Cerebellar nuclear complex (tissue), 1 donor: ENCODE measurements at places on chromosomes 16 and 17.

- no peak for DNase-seq
Observed at GRCh38 chr16:47780213-47780875, 319.2 kb downstream of the PHKB start.

DNA sequence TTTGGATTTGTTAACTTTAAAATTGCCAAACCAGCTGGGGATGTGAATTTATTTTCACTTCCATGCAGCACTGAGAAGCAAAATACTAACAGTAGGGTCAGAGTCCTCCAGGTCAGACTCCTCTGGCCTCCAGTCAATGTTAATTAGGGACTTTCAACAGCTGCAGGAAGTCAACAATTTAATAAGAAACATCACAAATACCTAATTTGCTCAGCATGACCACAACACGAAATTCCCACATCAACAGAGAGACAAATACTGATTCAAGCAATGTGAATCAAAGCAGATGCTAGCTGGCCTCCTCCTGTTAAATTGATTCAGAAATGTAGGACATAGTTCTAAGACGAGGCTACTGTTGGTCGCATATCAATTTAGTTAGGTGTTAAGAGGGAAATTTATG, 111.7 kb downstream of the ABCA8 start:
- DNase-seq = no peak

DNA sequence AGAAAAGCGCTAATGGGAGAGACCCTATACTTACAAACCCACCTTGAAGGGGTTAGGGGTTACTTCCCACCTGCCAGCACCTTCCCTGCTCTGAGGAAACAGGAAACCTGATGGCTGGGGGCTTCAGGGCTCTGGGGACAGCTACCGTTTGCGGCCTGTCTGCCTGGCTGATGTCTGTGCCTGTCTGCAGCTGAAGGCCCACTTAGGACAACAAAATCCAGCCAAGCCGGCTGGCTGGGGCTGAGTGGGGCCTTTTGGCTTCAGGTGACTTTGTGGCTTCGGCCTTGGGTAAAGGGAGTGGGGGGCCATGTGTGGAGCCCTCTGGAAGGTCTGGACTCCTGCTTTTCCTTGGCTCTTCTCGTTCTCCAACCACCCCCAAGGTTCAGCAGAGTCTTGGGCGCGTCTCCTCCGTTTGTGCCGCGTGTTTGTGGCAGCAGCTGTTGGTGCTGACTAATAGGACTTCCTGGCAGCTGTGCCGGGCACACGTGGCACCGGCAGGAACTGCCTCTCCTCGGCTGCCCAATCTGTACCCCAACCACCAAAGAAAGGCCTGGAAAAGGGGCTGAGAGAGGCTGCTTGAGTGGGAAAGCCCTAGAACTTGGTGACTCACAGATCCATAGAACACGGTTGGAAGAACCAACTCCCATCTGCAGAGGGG, 186.7 kb downstream of the MSI2 start:
- no peak for DNase-seq

DNA sequence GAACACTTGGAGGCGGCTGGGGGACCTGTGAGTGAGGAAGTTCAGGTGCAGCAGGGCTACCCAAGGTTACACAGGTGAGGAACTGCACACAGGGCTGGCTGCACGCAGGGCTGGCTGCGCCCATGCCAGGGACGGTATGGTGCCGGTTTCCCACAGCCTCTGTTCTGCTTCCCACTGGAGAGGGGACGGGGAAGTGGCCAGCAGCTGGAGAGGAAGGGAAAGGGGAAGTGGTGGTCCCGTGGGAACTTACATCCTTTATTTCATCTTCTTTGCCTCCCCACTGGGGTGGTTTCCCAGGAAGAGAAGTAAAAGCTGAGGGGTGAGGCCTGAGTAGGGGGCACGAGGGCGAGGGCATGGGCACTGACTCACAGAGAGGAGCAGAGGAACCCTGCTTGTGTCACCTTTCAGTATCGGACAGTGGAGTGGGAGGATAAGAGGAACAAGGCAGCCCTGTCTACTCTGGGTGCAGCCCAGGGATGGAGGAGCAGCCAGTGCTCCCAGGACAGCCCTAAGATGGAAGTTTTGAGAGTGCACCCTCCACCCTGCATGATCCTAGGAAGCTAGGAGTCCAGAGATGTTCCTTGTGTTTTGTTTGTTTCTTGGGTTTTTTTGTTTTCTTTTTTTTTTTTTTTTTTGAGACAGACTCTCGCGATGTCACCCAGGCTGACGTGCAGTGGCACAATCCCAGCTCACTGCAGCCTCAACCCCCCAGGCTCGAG, 25.5 kb upstream of the CDH1 start:
- DNase-seq = no peak

- no peak for DNase-seq
Observed at GRCh38 chr17:29855686-29856085, 74.3 kb downstream of the SSH2 start.

- no peak for DNase-seq
Observed at GRCh38 chr17:2943981-2944380, 119.4 kb downstream of the OR1D5 start.

- no peak for DNase-seq
Observed at GRCh38 chr17:76271669-76272540, 6.8 kb downstream of the UBALD2 start.

- DNase-seq = no peak
Observed at GRCh38 chr17:65173284-65173793, 36.2 kb downstream of the RGS9 start.

DNA sequence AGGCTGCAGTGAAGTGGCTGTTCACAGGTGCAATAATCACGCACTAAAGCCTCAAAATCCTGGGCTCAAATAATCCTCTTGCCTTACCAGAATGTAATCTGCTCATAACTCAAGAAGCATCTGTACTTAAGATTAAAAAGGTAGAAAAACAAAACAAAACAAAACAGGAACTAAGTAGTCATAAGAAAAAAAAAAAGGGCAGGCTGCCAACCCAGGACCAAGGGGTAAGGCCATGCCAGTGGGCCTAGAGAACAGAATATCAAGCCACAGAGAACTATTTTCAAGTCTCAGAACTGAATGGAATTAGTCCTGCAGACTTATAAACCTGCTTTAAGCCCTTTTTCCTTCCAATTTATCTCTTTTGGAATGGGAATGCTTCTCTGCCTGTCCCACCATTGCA, 64.8 kb upstream of the TBC1D3K start:
- no peak for DNase-seq

DNA sequence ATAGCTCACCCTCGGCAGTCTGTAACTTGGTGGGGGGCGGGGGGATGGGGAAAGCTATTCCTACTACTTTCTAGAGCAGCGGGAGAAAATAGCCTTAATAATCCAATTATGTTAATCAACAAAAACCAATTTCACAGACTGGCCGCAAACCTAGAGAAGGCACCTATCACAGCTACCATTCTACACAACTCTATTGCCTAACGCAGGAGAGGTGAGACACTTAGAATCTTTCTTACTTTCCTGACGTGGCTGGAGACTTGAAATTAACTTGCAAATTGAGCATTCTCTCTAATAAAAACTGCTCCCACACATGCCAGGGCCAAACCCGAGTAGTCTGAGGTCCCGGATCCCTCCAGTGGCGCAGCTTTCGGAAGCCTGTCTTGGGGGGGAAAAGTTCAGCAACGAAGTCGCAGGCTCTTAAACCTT, 794 bp downstream of the SMG6 start:
- no peak for DNase-seq
